ENCODE measurements at places on chromosomes 16 and 17.

- DNase-seq: no peak
These were observed 1.9 kb upstream of the NFAT5 start for GRCh38 chr16:69563605-69564580.

- DNase-seq: no peak
These were observed 6.2 kb downstream of the AANAT start for GRCh38 chr17:76473541-76473985.

- no peak for DNase-seq
These were observed 22.8 kb downstream of the G6PC3 start for GRCh38 chr17:44093231-44093900.

DNA sequence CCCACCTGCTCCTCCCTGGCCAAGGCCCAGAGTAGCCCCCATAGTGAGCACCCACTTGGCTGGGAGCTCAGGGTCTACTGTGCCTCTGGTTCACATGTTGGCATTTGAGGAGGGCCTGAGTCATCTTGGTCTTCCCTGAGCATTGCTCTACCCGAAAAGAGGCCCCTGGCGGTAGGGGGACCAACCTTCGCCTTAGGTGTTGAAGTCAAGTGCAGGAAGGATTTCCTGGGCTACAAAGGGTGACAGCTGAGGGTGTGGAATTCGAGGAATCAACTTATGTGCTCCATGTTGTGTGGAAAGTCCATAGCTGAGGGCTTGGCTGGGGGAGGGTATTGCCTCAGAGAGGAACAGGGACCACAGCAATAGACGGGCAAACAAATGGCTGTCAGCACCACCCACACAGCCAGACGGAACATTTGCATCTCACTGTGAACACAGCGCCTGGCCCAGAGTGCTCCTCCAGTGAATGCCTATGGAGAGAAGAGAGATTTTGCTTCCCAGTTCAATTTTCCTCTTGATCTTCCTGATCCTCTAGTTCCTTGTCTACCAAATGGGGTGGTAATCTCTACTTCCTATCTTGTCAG is 35.6 kb upstream of the NGFR start:
- DNase-seq: no peak

DNA sequence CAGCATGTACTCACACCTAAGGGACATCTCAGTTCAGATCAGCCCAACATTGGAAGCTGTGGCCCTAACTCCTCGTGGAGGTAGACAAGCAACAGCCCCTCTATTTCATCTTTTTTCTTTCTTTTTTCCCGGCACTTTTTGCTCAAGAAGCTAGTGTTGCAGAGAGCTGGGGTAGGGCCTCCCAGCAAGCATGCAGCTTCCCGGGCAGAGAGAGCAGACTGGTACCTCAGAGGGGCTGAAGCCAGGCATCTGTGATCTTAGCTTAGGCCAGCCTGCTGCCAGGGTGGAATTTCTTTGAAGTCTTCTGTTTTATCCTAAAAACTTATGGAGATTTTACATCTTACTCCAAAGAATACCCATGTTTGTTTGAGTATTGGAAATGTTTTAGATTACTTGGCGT is 195.4 kb downstream of the C16orf95 start:
- no peak for DNase-seq

DNA sequence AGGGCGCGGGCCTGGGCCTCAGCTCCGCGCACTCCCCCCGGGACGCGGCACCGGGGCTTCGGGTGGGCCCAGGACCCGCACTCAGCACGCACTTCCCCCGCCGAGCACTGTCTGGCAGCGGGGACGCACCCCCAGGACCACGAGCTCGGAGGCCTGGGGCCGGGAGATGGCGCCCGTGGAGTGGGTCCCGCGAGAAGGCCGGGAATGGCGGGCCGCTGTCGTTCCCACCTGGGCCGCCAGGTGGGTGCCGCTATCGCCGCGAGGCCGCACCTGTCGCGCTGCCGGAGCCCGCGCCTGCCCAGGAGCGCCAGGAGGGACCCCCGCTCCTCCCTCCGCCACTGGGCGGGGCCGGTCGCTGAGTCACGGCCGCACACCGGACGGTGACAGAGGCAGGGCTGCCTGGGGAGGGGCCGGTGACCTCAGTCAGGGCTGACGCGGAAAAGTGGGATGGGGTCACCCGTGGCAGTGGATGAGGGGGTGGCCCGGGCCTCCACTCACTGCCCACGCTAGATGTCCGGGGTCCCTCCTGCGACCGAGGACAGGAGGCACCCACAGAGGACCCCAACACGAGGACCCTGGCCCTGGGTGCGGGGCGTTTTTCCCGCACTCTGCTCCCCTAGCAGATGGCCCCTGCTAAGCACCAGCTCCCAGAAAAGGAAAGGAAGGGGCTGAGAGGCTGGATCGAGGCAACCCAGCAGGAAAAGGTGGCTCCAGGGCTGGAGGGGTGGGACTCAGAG is 6.9 kb upstream of the ACTG1 start:
- DNase-seq: no peak

DNA sequence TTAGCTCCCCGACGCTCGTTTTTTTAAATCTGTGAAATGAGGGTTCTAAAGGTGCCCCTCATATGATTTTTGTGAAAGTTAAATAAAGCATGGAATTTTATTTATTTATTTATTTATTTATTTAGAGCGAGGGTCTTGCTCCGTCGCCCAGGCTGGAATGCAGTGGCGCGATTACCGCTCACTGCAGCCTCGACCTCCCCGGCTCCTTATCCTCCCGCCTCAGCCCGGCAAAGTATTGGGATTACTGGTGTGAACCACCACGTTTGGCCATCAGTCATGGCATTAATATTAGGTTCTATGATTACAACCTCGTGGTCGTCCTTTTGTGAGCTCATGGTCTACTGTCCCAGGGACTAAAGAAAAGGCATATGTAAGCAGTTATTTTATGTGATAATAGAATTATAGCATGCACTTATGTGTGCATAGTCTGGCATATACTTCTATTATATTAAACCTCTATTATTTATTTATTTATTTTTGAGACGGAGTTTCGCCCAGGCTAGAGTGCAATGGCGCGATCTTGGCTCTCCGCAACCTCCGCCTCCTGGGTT is 557 bp upstream of the LUC7L start:
- no peak for DNase-seq

GRCh38 chr17:49496867-49497147 is 1.7 kb downstream of the NGFR start:
- no peak for DNase-seq

DNA sequence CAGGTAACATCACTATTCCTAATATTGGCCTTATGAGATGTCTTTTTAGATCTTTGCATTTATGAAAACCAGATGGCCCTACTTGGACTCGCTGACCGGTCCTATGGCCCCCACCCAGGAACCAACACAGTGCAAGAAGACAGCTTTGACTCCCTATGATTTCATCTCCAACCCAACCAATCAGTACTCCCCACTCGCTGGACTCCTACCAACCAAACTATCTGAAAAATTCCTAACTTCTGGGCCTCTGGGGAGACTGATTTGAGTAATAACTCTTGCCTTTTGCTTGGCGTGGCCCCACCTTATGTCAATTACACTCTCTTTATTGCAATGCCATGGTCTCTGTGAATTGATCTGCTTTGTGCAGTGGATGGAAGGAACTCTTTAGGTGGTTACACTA is 828.9 kb downstream of the CDH11 start:
- no peak for DNase-seq

- no peak for DNase-seq
These were observed 9.8 kb upstream of the MAP3K14 start for GRCh38 chr17:45326626-45327025.

- DNase-seq: no peak
These were observed 13.1 kb upstream of the SPECC1 start for GRCh38 chr17:19996086-19996485.

GRCh38 chr17:79654960-79655382 is 44.1 kb upstream of the RBFOX3 start:
- DNase-seq: no peak

DNA sequence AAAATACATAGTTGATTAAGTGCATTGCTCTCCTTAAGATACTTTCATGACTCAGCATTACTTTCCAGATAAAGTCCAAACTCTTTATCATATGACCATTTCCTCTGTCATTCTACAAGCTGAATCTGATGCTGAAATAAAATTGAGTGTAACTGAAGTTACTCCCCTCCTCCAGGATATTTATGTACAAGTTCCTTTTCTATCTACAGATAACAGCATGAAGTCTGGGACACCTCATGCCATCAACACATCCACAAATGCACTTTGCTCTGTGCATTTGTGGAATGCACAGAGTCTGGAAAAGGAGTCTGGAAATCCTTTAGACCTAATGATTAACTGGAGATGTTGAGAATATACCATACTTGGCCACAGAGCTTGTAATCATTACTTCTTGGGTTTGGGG is 60.5 kb downstream of the ACSM2B start:
- DNase-seq: no peak

- DNase-seq: peak; percentile 39
These were observed 37.2 kb upstream of the ADGRG1 start for GRCh38 chr16:57591086-57591869.

DNA sequence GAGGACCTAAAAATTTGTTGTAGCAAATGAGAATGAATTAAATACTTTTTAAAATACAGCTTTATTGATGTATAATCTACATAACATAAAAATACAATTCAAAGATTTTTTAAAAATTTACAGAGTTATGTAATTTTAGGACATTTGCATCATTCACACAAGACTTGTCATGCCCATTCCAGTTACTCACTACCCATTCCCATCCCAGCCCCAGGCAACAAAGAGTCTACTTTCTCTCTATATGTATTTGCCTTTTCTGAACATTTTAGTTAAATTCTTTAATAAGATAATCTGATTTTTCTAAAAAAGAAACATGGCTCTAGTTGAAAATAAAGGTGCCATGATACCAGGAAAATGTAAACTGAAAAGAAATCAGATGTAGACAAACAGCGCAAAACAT is 354.2 kb downstream of the PMP22 start:
- DNase-seq: no peak

DNA sequence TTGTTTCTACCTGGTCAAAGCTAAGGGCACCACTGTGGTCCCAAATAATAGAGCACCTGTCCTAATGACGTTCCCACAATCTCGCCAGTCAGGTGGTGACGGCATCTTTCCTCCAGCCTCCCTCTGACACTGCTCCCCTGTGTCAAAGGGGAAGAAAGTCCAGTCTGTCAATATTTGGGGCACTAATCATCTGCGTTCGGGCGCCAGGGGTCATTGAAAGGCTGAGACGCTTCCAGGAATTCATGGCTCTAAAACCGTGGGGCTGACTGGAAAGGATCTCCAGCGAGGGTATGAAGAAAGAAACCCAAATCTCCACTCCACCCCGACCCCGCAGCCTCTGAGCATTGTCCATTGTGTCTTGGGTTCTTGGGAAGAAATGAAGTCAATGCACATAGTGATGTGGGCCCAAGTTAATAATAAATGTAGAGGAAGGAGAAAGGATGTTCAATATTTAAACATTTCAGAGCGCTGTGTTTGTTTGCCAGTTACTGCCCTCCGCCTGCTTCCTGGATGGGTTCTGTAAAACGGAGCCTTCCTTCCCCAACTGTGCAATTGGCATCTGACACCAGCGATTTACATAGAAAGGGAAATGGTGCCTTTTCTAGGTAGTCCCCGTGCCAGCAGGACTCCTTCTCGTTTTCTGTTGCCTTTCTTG is 103.2 kb downstream of the SOCS1 start:
- no peak for DNase-seq

GRCh38 chr17:83186751-83187421 is 107.5 kb downstream of the METRNL start:
- DNase-seq: no peak

DNA sequence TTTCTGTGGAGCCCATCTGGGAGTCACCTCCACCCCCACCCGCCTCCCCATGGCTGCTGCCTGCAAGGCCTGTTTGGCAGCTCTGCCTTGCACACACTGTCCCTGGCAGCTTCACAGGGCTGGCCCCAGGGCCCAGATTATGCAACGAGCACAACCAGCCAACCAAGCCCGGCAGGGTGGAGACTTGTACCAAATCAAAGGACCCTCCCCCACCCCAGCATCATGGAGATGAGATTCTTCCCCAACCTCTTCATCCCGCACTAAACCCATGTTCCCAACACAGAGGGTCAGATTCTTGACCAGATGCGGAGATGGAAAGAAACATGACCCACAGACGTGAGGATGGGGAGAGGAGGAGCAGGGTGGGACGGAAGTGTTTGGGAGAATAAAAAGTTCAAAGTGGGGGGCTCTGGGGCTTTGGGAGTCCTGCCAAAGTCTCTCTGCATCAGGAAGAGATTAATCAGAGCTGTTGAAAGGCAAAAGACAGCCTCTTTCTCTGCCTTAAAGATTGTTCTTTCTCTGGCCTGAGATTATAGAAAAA is 3.8 kb downstream of the SMARCD2 start:
- no peak for DNase-seq

DNA sequence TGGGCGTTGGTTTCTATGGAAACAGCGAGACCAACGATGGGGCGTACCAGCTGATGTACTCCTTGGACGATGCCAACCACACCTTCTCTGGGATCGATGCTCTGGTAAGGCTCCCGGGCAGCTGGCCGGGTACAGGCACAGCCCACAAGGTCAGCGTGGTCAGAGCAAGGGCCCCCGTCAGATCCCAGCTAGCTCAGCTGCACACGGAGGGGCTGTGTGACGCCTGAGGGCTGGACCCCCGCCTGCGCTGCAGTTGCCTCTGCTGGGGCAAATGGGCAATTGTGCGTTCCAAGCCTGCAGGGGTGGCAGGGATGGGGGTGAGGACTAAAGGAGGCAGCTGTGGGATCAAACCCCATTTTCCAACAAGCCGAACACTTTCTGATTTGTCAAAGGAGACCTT is 17.5 kb downstream of the TTYH2 start:
- DNase-seq: no peak

GRCh38 chr17:45342306-45342705 is 25.5 kb upstream of the MAP3K14 start:
- no peak for DNase-seq
